Immature natural killer cell (primary cell): ENCODE measurements at places on chromosomes 3 and 15.

DNA sequence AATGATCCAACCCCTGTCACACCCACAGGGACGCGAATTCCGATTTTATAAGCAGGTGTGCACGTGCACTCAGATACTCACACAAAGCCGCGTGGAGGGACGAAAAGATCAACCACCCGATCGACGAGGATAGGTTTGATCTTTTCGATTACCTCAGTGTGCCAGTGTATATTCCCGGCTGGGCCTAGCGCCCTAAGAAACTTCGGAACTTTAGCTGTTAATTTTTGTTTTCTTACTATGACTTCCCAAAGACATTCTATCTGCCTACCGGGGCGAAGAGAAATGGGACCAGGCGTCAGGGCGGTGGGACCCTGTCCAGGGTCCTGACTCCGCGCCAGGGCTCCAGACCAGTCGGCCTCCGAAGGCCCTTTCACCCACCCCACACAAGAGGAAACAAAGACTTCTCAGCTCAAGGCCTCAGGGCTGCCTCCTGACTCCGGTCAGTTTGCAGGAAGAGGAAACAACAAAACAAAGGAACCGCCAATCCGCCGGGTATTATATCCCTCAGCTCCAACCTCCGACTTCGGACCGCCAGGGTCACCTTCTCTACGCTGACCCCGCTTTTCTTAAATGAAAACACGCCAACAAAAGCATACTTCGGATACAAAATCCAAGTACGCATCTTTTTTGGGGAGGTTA is 6.8 kb downstream of the ONECUT1 start:
- no peak for DNase-seq
- no peaks in the 10 kb centered on the region for H3K36me3 ChIP-seq
- H3K4me1 ChIP-seq, result peaks cover 8% of the 10 kb centered on the region
- H3K27me3 ChIP-seq, result peaks cover 44% of the 10 kb centered on the region
- no peak overlapping the region for H3K4me3 ChIP-seq

- H3K27ac ChIP-seq, result no peak overlapping the region
- H3K36me3 ChIP-seq, result no peaks in the 10 kb centered on the region
- no peaks in the 10 kb centered on the region for H3K4me1 ChIP-seq
- no peak for DNase-seq
- no peak overlapping the region for H3K4me3 ChIP-seq
Observed at GRCh38 chr3:118846176-118846575, 188.5 kb downstream of the IGSF11 start.

- DNase-seq, result no peak
- H3K4me3 ChIP-seq, result no peak overlapping the region
Observed at GRCh38 chr3:102378216-102378615, 56.6 kb upstream of the ZPLD1 start.

DNA sequence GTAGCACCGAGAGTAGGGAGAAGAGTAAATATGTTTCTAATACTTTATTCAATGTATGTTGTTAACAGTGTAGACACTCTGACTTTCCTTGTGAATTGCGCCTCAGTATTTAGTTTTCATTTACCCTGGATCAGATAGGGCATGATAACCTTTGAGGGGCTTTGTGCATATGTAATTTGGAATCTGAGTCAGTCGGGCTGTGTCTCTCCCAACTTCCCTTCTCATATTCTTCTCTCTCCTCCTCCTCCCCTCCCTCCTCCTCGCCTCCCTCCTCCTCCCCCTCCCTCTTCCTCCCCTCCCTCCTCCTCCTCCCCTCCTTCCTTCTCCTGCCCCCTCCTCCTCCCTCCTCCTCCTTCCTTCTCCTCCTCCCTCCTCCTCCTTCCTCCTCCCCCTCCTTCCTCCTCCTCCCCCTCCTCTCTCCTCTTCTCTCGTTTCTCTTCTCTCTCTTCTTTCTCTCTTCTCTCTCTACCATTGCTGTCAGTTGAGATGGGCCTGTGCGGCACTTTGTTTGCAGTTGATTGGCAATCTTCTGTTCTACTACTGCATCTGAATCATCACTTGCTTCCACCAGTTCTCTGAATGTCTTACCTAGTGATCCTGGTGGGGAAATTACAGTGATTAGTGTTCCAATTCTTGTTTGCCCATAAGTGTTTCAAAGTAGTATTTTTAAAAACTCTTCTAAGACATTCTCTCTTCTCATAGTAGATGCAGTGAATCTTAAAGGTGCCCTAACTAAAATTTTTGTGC is 162.3 kb downstream of the PGPEP1L start:
- H3K4me3 ChIP-seq, result no peak overlapping the region
- peaks cover 6% of the 10 kb centered on the region for H3K4me1 ChIP-seq
- DNase-seq, result no peak
- no peaks in the 10 kb centered on the region for H3K27me3 ChIP-seq

DNA sequence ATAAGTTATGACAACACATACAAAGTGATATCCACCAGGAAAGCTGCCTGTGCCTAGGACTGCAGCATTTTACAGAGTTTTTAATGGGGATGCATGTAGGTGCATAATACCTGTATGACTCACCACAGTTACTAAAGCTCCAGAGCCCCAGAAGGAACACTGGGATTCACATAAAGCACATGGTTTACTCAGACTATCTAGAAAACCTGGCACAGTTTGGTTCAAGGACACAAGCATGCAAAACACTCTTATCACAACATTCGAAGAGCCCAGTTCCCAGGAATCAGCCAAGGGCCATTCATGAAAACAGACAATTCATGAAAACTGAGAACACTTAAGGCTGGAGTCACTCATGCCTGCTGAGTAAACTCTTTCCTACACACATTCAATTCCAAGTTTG is 261.0 kb downstream of the PYDC2 start:
- H3K4me3 ChIP-seq, result no peak overlapping the region
- DNase-seq, result no peak
- no peaks in the 10 kb centered on the region for H3K36me3 ChIP-seq
- peaks cover 2% of the 10 kb centered on the region for H3K27me3 ChIP-seq
- H3K27ac ChIP-seq, result no peak overlapping the region

DNA sequence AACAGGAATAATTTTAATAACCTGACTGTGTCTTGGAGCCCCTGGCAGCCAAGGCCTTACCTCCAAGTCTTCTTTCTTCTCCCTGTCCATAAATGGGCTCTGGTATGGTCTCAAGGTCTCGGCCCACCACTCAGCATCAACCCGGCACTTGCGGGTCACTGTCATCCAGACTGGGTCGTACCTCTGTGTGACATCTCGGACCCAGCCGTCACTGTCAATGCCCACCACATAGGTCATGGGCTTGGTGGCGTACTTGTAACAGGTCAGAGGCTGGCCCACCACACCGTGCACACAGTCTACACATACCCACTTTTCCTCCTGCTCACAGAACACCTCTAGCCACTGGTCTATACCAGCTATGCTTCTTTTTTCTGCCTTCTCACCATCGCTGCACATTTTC is 20.4 kb downstream of the XPC start:
- no peak overlapping the region for H3K27ac ChIP-seq
- H3K4me1 ChIP-seq, result no peaks in the 10 kb centered on the region
- no peak for DNase-seq

GRCh38 chr3:190056742-190057141 is 64.0 kb downstream of the P3H2 start:
- no peak overlapping the region for H3K27ac ChIP-seq
- no peak overlapping the region for H3K4me3 ChIP-seq
- peaks cover 1% of the 10 kb centered on the region for H3K27me3 ChIP-seq
- no peak for DNase-seq
- no peaks in the 10 kb centered on the region for H3K36me3 ChIP-seq
- no peaks in the 10 kb centered on the region for H3K4me1 ChIP-seq

GRCh38 chr3:39294446-39295183 is 14.8 kb upstream of the CX3CR1 start:
- H3K27ac ChIP-seq, result no peak overlapping the region
- DNase-seq, result no peak
- H3K4me1 ChIP-seq, result peaks cover 6% of the 10 kb centered on the region
- H3K36me3 ChIP-seq, result peaks cover 9% of the 10 kb centered on the region
- H3K4me3 ChIP-seq, result no peak overlapping the region
- peaks cover 2% of the 10 kb centered on the region for H3K27me3 ChIP-seq
